Hippocampal formation (tissue), 2 donors: ENCODE measurements at places on chromosomes 5 and 9.

DNA sequence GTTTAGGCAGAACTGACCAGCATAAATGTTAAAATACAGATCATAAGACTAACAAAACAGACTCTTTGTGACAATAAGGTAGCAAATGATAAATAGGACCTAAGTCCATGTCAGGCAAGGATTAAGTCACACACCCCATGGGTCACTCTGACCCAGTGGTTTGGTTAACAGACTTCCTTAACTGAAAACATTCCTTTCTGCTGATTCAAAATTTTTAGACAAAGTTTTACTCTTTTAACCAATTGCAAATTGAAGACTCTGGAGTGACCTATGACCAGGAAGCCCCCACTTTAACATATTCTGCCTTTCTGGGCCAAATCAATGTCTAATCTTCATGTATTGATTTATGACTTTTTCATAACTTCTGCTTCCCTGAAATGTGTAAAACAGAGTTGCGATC lies 4.9 kb upstream of the NXNL2 start:
- no peak for DNase-seq

GRCh38 chr9:33480106-33480505 lies 6.4 kb upstream of the NOL6 start:
- no peak for DNase-seq

GRCh38 chr5:84821924-84822323 lies 437.2 kb upstream of the EDIL3 start:
- no peak for DNase-seq

- DNase-seq, result no peak
Measured at GRCh38 chr5:109340351-109340750, 69.4 kb downstream of the PJA2 start.

DNA sequence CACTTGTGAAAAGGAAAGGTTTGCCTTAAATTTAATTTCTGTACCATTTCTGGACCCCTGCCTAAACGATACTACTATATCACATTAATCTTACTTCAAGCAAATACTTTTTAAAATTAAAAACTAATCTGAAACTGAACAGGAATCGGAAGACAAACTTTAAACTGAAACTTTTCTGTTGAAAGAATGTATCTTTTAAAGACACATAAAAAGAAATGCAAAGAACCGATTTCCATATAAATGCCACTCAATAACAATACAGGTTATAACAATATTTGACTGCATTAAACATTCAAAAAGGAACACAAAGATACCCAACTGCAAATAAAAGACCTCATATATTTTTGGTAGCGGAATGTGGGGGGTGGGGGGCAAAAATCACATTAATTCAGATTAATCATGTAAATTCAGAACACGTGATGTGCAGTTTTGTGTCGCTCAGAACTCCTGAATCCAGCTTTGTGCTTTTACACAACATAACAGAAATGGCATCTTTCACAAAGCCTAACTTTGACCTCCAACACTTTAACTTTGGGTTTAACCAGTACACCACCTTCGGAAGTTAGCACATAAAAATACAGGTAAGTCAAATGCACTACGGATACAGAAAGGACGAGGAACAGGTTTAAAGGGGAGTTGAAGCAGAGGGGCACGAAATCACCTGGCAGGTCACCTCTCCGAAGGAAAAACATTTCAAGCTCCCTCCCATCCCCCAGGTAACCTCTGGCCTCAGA lies 925 bp downstream of the LIFR start:
- DNase-seq, result peak; percentile 55

DNA sequence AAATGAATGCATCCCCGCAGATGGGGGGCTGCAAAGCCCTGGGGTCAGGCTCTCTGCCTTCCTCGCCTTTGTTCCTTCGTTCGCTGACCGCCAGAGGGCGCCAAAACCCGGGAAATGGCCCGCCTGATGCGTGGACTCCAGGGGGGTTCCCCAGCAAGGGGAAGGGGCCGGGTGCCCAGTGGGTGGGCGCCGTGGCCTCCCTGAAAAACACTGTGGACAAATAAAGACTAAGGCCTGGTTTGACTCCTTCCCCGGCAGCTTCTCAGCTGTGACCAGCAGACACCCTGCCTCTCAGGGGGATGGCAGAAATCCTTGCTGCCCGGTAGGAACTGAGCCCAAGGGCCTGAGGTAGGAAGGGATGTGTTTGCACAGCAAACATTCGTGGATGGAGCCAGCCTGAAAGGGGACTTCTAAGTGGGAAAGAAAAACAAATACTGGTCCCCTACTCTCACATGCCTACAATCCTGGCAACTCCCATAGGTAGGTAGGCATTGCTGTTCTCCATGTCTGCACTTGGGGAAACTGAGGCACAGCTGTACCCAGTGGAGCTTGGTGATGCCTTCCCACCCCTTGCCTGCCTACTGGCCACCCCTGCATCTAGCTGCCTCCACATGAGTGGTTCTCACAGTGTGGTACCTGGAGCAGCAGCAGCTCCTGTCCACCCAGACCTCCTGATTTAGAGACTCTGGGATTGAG lies 57.7 kb downstream of the DUSP1 start:
- no peak for DNase-seq

- DNase-seq, result no peak
Measured at GRCh38 chr9:133824106-133824801, 86.1 kb upstream of the SARDH start.

GRCh38 chr9:127253446-127253845 lies 11.1 kb upstream of the GARNL3 start:
- no peak for DNase-seq

- DNase-seq, result no peak
Measured at GRCh38 chr9:130675396-130675795, 11.0 kb downstream of the PRDM12 start.

- DNase-seq, result no peak
Measured at GRCh38 chr5:82523633-82524032, 245.5 kb upstream of the RPS23 start.

GRCh38 chr5:123610209-123610608 lies 98.2 kb downstream of the CSNK1G3 start:
- no peak for DNase-seq

DNA sequence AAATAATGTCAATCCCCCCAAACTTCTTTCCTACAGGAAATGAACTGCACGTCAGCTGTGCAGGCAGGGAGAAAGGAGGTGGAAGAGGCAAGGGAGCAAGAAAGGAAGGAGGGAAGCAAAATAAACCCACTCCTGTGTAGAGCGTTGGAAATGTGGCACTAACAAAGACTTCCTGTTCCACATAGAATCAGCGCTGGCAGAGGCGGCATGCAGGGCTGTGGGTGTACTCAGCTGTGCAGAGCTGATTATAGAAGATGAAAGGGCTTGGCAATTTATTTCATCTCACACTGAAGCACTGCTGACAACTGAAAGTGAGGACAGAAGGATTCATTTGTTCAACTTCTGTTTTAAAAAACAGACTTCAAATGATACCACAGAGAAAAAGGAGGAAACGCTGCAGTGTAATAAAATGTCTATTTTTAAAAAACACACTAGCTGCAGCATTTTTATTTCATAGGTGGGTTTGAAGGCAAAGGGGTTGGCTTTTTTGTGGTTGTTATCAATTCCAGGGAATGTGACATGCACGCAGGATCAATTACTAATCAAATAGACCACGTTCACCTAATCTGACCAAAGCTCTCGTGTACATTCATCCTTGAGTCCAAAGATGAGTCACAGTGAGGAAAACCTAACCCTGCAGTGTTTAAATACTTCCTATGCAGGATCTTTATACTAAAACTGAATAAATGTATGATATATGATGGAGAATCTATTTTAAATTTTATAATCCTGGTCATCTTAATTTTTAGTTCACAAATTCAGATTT lies 583.5 kb downstream of the ZNF608 start:
- peak; percentile 59 for DNase-seq

DNA sequence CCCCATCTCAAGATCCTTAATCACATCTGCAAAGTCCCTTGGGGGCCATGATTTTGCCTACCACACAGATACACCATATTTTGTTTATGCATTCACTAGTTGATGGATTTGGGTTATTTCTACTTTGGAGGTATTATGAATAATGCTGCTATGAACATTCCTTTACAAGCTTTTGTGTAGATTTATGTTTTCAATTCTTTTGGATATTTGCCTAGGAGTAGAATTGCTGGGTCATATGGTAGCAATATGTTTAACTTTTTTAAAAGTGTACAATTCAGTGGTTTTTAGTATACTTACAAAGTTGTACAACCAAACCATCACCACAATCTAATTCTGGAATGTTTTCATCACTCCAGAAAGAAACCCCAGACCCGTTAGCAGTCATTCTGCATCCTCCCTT lies 7.8 kb upstream of the ANP32B start:
- no peak for DNase-seq

DNA sequence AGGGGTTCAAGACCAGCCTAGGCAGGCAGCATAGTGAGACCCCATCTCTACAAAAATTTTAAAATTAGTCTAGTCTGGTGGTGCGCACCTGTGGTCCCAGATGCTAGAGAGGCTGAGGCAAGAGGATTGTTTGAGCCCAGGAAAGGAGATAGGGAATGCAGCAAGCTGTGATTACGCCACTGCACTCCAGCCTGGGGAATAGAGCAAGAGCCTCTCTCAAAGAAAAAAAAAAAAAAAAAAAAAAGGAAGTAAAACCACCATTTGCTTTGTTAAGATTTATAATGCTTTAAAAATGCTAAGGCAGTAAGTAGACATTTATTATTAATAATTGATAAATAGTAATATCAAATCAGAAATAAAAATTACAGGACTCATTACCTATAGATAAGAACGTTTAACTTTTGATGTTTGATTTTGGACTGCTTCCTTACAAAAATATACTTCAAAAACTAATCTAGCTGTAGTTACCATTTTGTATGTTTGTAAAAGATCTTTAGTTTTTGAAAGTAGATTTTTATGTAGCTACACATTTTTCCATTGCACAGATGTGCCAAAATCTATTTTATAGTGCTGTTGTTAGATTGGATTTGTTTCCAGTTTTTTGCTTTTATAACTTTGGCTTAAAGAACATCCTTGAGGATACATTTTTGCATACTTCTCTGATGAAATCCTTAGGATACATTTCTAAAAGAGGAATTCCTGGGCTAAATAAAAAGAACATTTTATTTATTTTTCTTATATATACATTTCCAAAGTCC lies 86.4 kb downstream of the INIP start:
- DNase-seq, result no peak

GRCh38 chr9:72537011-72537545 lies 15.7 kb downstream of the TMC1 start:
- DNase-seq, result no peak

GRCh38 chr9:93318480-93318879 lies 133.0 kb upstream of the FAM120A start:
- no peak for DNase-seq

- DNase-seq, result no peak
Measured at GRCh38 chr5:15363601-15364000, 136.4 kb upstream of the FBXL7 start.
